ENCODE measurements at places on chromosomes 5 and 9.

DNA sequence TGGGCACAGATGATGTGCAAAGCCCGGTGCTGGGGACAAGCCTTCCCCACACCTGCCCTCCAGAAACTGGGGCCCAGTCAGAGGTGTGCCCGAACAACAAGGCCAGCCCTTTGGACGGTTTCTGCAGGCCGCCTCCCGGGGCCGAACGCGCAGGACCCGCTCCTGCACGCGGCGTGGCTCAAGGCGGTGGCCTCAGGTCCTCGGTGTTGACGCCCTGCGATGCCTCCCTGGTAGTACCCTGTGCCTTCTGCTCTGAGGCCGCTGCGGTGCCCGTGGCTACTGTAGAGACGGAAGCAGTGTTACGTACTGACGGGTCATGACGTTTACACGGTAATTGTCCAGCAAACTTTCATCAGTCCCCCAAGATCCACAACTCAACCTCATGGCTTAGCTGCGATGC is 33.5 kb upstream of the FANCC start:
- DNase-seq = no peak

GRCh38 chr9:134136118-134136995 is 475 bp downstream of the WDR5 start:
- DNase-seq = no peak

DNA sequence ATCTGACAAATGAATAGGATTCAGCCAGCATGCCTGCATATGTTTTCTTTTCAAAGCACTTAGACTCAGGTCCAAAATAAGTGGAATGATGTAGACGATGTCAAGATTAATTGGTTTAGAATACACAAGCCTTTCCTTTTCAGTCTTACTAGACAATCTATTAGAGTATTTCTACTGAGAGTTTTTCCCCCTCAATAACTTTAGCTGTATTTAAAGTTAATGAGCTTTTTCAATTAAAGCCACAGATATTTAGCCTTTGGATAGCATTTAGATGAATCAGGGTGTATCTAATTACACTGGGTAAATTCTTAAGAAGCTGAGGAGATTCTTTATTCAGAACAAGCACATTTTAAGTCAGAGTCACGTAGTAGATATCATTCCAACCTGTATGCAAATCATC is 198.7 kb upstream of the MPDZ start:
- DNase-seq = no peak

DNA sequence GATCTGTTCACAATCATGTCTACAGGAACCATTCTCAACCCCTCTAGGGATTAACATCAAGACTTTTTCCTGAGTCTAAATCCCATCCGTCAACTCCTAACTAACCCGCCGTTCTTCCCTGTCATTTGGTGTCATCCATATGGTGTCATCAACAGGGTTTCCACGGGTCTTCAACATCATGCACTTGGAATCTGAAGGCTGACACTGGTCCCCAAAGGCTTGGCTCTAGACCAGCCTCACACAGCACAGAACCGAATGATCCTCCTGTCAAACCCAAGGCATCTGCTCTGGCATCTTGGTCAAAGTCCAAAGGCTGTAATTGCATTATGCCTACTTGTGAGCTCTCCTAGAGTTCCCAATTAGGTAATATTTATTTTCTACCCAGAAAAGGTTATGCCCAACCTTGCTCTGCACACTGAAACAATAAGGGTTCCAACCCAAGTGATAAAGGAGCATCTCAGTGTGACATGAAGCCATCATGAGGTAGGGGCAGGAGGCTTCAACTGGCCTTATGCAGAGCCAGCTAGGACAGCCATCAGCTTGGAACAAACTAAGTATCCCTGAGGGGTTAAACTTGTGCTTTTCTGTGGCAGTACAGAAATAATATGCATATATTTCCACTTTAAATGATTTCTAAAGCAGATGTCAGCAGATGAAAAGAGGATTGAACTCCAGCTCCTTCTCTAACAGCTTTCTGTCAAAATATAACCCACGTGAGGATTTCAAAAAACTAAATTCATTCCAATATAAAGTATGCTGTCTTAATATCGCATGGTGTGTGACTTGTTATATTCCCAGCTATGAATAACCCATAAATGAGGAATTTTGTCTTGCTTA is 13.9 kb downstream of the ENC1 start:
- DNase-seq = no peak

DNA sequence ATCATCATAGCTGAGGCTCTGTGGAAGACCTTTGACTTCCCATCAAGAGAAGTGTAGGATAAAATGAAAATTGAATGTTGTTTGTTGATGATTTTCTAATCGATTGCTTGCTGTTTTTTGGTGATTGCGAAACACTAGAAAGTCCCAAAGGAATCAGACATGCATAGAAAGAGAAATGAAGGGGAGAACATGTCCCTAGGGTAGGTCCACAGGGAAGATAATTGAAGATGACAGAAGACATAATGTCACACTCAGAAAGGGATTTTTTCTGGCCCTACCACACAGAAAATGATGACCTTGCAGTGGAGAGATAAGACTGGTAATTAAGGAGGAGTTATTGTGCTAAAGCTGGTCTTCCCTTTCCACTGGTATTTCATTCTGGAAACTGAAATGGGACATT is 62.8 kb downstream of the INSYN2B start:
- no peak for DNase-seq

GRCh38 chr9:8558176-8558575 is 758.6 kb upstream of the DMAC1 start:
- no peak for DNase-seq

DNA sequence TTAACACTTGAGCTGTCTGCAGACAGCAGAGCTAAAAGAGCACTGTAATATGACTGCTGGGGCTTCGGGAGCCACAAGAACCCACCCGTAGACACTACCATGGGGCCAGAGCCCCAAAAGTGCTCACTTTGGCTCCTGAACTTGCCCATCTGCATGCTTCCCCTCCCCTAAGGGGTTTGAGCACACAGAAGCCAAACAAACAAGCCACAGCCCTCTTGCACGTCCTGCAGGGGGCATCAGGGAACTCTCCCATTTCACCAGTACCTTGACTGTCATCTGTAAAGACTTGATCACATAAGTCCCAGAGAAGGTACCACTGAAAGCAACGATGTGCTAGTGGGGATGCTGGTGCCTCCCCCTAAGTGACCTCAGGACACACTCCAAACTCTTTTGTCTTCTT is 681.8 kb downstream of the SEMA5A start:
- DNase-seq = peak; percentile 35

DNA sequence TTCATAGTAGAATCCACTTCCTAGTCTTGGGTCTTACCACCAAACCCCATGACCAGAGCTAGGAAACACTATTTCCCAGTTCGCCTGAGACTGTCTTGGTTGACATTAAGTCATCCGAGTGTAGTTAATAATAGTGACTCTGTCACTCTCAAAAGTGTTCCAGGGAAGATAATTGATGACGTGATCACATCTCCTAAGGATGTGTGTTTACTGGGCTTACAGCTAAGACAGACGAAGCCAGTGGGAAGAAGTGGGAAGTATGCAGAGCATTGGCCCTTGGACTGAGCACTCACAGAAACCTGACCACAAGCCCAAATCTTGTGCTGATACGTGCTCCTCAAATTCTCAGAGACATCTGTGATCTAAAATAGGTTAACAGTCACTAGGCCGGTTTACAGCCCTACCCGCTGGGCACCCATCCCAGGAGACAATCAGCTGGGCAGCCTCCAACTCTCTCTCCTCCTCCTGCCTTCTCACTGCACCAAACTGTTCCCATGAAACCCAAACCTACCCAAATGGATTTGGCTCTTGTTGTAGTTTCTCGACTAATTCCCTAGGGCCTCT is 316.6 kb downstream of the TLE1 start:
- no peak for DNase-seq

DNA sequence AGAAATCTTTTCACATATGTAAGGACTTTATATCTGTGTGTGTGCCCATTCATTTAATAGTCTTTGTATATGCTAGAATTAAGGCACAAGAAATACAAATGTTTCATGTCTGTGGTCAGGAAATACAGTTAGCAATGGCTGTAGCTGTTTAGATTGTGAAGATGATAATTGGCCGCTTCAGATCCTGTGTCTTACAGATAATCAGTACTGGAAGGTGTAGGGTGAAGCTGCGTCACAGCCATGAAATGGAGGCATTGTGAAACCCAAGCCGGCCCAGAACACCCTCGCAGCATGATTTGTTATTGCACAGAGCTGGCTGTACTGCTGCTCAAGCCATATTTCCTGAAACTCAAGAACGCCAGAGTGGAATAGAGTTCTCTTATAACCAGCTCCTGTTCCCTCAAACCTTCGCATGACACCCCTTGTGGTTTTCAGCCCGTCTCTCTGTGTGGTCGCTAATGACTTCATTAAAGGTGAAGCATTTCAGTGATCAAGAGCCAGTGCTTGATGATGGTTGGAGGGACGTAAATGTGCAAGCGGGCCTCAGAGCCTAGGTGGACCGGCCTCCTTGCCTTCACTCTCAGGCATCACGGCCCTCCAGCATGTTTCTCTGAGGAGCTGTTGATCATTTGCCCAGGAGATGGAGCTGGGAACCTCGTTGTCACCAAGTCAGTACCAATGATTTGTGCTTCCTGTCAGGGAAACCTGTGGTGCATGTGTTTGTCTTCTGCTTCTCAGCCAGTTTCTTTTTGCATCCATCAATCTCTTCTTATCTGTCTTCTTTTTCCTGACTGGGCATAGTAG is 80.1 kb downstream of the F2RL2 start:
- DNase-seq = no peak

All from SW480 (cell line).